ENCODE measurements at places on chromosomes 2 and 18. TPM values are rescaled to one million over a fixed set of nuclear protein-coding genes. Genes with fewer than 3 reads are reported as not detected.

Gene RBM43
- 1.3 TPM for total RNA-seq

Gene CCDC102B
- not detected for total RNA-seq

Gene UGT1A5
- 0.24 TPM for total RNA-seq

Gene FOXD4L1
- total RNA-seq = under 0.01 TPM

Gene PRSS56
- not detected for total RNA-seq

Gene CRYBA2
- total RNA-seq = not detected

Gene ANKRD30B
- not detected for total RNA-seq

Gene LIMS1
- total RNA-seq = 52.2 TPM

Gene ACADL
- total RNA-seq = 0.48 TPM

Gene MC2R
- total RNA-seq = not detected

Gene PSMD14
- total RNA-seq = 124 TPM

Gene CYP26B1
- 0.24 TPM for total RNA-seq

Gene GAL3ST2
- not detected for total RNA-seq

Gene COLEC12
- total RNA-seq = 0.24 TPM

Gene UGT1A3
- 0.24 TPM for total RNA-seq

Gene FSIP2
- 0.21 TPM for total RNA-seq

Gene MC4R
- total RNA-seq = not detected

Gene TUBA4B
- not detected for total RNA-seq

Gene REEP1
- 0.24 TPM for total RNA-seq

Gene FN1
- total RNA-seq = 78.0 TPM

Gene RAMP1
- 4.9 TPM for total RNA-seq

Gene ALPG
- not detected for total RNA-seq

Gene FRZB
- total RNA-seq = under 0.01 TPM
